ENCODE measurements at places on chromosomes 11 and 22.

DNA sequence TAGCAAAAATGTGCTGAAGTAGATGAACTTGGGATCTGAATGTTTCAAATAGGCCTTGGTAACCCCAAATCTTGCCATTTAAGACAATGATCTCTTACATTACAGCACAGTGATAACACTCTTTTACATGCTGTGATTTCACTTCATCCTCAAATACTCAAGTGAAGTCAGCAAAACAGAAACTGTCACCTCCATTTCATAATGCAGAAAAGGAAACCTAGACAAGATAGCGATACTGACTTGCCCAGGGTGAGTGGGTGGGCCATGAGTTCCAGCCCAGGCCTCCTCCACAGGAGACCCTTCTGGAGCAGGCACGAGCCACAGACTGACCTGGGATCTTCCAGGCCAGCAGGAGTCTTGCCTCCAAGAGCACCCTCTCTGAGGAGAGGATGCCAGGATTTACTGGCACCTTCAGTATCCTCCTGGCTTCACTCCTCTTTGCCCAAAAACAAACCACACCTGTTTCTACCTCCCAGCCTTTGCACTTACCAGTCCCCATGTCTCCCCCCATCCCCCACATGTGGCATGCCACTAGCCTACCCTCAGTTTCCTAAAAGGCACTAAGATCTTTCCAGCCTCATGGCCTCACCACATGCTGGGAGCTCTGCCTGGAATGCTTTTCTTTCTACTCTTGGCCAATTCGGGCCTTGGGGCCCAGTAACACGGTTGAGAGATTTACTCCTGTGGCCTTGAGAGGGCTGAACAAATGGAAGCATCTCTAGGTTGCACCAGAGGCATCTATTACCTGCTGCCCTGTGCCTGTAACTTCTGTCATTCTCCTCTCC, 1.9 kb upstream of the DGAT2 start:
- no peak for DNase-seq

GRCh38 chr22:36982136-36982535, 37.1 kb downstream of the TST start:
- DNase-seq: no peak

DNA sequence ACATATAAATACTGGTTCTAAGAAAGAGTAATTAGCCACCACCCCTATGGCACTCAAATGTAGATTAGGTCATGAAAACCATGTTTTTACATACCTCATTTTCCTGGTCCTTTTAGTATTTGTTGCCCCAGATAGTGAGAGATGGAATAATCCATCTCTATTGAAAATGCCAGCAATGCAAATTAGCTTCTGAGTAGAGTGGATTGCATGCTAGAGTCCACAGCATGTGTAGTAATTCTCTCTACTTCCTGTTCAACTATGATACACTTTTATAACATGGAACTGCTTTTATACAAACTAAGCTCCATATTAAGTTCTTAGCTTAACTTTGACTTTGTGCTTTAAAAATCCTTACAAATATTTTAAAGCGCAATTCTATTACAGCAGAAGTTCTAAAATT, 73.2 kb downstream of the TRPC6 start:
- DNase-seq: no peak

DNA sequence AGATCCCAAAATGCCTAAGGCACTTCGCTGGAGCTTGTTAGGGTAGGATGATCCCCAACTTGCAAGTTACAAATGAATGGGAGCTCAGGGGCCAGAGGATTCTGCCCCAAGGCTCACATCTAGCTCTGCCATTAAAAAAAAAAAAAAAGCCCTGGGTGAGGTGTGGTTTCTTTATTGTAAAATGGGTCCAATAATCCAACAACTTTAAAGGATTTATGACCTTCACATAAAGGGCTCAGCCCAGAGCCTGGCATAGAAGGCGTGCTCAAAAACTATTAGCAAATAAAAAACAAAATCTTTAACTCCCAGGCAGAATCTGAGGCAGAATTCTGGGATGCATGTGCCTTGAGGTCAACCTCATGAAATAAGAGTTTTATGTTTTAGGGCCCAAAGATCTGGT, 42.5 kb downstream of the WT1 start:
- DNase-seq: no peak

- DNase-seq: no peak
Observed at GRCh38 chr11:83736684-83737083, 450.5 kb upstream of the CCDC90B start.

DNA sequence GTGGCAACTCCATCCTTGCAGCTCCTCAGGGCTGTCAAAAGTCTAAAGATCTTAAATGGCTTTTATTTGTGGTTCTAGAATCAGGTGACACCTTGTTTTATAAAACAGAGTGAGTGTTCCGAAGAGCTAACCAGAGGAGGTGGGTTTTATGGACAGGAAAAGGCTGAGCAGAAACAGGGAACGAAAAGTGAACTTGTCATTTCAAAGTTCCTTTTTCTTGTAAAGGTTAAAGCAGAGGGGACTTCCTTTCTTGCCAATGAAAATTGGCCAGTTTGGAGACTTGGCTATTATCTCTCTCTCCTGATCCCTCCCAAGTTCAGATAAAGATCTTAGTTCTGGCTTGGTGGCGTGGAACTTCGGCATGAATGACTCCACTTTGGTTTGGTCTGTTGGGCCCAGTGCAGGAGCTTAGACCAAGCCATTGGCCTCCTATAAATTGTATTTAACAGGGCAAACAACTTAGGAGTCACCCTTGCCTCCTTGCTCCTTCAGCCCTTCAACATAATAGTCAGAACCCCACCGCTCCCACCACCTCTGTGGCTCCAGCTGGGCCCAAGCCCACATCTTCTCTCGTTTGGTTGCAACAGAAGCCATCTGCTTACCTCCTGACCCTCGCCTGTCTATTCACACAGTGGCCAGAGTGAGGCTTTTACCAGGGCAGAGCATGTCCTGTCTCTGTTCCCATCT, 102.4 kb upstream of the THY1 start:
- DNase-seq: no peak

DNA sequence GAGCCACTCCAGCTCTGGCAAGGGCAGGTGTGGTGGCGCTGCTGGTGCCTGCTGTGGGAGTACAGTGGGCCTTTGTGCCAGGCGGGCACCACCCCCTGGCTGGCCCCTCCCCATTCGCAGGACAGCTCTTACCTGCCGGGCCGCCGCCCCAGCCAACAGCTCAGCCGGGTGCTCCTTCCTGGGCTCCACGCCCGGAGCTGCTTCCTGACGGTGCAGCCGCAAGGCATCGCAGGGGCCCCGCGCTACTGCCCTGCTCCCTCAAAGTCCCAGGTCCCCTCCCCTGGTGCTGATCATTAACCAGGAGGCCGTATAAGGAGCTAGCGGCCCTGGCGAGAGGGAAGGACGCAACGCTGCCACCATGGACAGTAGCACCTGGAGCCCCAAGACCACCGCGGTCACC, at the start of gene SLC5A1:
SLC5A1 (plus strand) TSS at position 338 of the 400 bp plus-strand sequence; CDS start at position 359, 21 bp downstream.
- DNase-seq: no peak

Measured in right renal cortex interstitium (tissue), 3 donors.